SHP77 treated with DMSO at 0.1 percent for 48 hours (cell line): ENCODE measurements at places on chromosomes 12 and 14.

DNA sequence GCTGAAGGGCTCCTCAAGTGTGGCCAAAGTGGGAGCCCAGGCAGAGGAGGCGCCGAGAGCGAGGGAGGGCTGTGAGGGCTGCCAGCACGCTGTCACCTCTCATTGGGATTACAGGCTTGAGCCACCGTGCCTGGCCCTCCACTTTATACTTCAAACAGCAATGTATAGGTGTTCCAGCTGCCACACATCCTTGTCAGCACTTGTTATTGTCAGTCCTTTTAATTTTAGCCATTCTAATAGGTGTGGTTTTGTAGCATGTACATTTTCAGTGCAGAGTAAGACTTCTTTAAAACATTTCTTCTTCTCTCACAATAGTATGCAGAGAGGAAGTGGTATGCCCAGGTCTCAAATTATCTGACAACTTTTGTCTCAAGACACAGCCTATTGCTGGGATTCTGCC is 27.5 kb upstream of the HNF1A start:
- DNase-seq: no peak

DNA sequence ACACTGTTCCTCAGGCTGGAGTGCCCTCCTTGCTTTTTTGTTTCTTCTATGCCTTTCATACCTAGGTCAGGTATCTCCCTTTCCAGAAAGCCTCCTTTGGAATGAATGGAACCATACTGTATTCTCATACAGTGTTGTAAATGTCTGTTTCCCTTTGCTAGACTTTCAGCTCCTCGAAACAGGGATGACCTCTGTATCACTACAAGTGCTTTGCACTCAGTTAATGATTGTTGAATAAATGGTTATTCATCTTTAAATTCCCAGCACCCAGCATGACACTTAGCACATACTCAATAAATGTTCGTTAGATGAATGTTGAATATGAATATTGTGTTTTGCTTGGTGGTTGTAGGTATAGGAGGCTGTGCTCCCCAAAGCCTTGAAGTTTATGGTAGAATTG is 5.9 kb upstream of the TULP3 start:
- no peak for DNase-seq

DNA sequence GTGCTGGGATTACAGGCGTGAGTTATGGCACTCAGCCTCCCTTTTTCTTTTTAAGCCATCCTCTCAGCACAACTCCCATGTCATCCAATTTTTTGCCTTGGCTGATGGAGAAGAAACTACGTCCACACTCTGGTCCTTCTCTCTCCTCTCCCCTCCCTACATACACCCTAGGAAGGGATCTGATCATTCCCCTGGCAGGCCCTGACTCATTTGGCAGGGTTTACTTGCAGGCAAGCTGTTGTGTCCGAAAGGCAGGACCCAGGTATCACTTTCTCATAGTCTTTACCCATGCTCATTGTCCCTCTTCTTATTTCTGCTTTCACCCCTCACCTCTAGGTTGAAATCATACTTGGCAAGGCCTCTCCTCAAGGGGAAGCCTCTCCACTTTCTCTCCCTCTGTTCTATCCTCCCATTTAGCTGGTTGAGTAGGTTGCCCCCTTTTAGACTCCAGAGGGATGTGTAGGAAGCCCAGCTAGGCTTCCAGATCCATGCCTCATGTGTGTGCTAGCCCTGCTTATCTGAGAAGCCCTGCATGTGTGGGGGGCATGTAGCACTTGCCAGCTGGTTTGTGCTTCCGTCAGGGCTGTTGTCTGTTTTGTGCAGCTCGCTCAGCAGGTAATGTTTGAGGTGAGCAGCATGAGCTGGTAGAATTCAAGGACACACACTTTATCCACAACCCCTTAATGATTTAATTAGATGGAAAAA is 14.8 kb downstream of the GPR19 start:
- DNase-seq: no peak

GRCh38 chr12:15782667-15783066 is 6.5 kb downstream of the EPS8 start:
- DNase-seq: no peak

- peak; percentile 66 for DNase-seq
Observed at GRCh38 chr12:51823875-51824565, 24.5 kb downstream of the FIGNL2 start.

GRCh38 chr12:11240348-11240930 is 29.1 kb downstream of the PRB3 start:
- DNase-seq: no peak

GRCh38 chr12:72144553-72144952 is 127.6 kb upstream of the TRHDE start:
- no peak for DNase-seq

DNA sequence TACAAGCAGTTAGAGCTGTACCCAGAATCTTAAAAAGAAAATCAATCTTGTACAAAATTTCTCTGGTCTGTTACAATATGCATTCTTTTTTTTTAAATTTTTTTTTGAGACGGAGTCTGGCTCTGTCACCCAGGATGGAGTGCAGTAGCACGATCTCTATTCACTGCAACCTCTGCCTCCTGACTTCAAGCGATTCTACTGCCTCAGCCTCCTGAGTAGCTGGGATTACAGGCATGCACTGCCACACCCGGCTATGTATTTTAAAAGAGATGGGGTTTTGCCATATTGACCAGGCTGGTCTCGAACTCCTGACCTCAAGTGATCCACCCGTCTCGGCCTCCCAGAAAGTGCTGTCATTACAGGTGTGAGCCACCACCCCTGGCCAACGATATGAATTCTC is 4.1 kb downstream of the FBXO33 start:
- no peak for DNase-seq

DNA sequence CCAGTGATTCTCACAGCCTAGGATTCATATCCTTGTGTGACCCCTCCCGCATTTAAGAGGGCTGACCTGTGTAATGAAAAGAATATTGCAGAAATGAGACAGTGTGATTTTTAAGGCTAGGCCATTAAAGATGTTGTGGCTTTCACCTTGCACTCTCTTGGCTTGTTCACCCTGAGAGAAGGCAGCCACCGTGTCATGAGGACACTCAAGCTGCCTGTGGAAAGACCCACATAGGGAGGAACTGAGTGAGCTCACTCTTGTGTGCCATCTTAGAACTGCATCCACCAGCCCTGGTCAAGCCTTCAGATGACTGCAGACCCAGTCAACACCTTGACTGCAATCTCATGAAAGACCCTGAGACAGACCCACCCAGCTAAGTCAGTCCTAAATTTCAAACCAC is 46.3 kb upstream of the TMPO start:
- DNase-seq: no peak
